RCC 7860 (cell line): ENCODE measurements at places on chromosomes 4 and X.

DNA sequence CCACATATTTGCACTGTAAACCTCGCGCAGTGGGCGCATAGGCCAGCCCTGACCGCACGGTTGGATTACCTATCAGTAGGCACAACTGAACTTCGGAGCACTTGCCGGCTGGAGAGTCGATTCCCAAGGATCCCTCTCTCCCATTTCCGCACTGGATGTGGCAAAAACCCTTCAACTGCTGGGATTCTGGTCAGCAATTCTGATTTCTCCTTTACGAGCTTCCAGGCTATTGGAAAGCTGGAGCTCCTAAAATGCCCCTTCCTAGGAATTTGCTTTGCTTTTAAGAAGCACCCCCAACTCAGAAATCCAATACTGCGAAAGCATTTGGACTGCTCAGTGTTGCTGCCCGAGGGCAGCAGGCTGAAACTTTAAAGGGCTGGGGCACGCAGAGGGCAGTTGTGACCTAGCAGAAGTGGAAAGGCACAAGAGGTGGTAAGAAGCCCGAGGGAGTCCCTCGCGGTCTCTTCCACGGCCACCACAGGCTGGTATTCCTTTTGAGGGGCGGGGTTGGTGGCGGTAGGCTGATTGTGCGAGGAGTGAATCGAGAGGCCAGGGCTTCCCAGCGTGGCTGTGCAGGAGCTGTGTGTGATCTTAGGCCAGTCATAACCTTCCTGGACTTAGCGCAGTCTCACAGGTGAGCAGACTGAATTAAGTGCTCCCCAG lies 1.6 kb downstream of the ZAR1 start:
- DNase-seq: no peak

- no peak for DNase-seq
Measured at GRCh38 chr4:155249016-155249566, 40.7 kb downstream of the NPY2R start.

- no peak for DNase-seq
Measured at GRCh38 chr4:100936661-100937375, 410.5 kb downstream of the PPP3CA start.

DNA sequence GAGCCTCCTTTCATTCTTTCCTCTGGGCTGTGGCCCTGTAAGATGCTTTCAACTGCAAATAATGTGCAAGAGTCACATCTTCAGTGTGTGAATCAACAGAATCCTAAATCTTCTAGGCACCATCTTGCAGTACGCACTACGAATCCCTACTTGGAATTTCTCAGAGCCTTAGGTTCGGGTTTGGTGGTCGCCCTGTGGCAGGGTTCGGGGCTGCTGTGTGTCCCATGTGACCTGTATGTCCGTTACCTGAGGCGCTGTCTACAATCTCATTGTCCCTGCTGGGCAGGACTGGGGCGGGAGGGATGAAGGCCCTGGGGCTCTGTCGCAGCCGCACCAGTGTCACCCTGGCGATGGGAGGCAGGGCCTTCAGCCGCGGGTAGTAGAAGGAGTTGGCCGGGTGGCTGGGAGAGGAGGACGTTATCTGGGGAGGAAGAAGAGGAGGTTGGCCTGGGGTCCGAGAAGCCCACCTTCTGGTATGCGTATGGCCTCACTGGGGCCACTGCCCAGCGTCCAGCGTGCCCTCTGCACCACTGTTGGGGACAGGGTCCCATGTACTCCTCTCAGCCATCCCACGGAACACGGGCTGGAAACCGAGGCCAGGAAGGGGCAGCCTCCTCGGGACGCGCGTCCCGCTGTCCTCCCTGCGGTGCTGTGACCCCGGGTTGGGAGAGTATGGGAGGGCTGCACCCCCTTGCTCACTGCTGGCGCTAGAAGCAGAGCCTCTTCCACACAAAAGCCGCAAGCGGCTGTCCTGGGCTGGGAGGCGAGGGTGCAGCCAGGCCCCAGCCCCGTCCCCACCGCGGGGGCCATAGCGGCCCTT lies 2.0 kb downstream of the SPON2 start:
- no peak for DNase-seq

- no peak for DNase-seq
Measured at GRCh38 chr4:2301225-2301642, 39.3 kb upstream of the MXD4 start.

GRCh38 chrX:8927701-8928100 lies 106.2 kb downstream of the FAM9B start:
- no peak for DNase-seq

GRCh38 chrX:153320555-153321184 lies 897 bp downstream of the PNMA6F start:
- no peak for DNase-seq

- peak; percentile 36 for DNase-seq
Measured at GRCh38 chr4:163161536-163162205, 5.0 kb downstream of the NAF1 start.

DNA sequence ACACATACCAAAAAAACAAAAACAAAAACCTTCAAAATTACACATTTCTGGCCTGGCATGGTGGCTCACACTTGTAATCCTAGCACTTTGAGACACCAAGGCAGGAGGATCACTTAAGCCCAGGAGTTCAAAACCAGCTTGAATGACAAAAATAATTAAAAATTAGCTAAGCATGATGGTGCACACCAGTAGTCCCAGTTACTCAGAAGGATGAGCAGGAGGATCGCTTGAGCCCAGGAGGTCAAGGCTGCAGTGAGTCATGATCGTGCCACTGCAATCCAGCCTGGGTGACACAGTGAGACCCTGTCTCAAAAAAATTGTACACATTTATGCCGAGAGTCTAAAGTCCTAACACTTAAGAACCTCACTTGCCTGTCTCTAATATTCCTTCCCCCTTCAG lies 18.3 kb downstream of the SLC39A8 start:
- peak; percentile 82 for DNase-seq

- DNase-seq: no peak
Measured at GRCh38 chr4:120447774-120448173, 381.1 kb upstream of the MAD2L1 start.

DNA sequence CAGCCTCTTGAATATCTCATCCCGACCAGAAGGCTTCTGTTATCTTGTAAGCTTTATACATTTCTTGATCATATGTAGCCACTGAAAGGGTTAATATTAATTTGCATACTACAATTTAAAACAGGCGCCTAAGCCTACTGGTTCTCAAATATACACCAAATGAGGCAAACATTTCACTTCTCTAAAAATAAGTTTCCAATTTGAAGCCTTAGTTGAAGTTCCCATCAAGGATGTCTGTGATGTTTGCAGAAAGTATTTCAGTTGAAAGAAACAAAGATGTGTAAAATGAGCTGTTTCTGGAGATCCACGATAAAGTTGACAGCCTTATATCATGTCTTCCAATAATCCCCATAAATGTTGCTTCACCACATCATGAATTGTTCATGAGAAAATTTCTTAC lies 70.6 kb downstream of the KIT start:
- DNase-seq: no peak

DNA sequence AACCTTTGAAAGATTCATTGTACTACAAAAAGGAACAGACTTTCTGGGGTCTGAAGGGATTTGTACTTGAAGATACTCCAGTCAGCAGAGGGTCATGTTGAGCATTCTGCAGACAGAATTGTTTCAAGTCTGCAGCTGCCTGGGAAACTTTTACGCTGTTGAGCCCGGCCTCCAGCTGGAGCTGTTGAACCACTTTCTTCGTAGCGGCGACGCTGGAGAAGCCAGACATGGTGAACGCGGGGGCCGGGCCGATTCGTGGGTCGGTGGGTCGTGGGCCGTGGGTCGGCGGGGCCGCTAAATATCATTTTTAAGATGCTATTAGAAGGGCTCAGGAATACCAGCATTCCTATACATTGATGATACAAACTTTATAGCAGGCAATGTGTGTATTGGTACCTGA lies 12.0 kb upstream of the RTL9 start:
- no peak for DNase-seq

- DNase-seq: peak; percentile 85
Measured at GRCh38 chr4:138655985-138656384, 359.6 kb upstream of the NOCT start.

DNA sequence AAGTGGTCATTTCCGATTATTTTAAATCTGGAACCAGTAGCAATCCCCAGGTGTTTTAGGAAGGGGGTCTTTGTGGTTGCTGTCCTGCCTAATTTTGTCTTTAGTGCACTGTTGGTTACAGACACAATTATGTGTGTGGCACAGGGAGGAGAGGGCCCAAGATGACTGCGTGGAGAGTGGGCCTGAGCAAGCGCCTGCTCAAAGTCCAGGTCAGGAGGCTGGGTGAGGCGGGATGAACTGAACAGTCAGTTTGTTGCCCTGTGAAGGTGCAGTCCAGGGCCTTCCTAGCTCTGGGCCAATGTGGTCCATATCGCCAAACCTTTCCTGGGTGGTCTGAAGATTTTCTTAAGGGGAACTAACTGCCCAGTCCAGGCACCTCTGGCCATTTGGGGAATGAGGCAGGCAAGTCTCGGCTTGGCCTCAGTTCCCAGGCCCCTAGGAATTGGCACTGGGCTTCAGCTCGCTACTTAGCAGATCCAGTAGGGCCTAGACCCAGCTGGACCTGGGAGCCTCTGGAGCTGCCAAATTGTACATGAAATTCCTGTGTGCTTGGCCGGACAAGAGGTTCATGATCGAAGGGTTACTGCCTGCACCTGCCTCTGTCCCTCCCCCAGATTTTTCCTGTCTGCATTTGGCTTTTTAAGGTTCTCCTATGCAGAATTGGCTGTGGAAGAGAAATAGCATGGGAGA lies 47.6 kb downstream of the ANAPC4 start:
- no peak for DNase-seq

DNA sequence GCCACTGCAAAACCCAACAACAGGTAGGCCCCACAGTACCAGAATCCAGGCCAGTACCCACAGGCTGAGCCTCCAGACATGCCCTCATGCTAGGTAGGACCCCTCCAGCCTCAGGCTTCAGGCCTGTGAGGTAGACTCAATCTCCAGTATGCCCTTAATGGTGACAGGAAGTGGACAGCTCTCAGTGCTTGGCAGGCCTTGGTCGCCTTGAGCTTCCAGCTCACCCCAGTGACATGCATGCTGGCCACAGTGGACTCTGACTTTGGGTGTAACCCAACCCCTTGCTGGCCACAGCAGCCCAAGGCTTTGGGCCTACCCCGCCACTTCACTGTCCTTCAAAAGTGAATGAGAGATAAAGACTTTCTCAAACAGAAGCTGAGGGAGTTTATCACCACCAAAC lies 324.2 kb downstream of the ANTXR2 start:
- DNase-seq: no peak

DNA sequence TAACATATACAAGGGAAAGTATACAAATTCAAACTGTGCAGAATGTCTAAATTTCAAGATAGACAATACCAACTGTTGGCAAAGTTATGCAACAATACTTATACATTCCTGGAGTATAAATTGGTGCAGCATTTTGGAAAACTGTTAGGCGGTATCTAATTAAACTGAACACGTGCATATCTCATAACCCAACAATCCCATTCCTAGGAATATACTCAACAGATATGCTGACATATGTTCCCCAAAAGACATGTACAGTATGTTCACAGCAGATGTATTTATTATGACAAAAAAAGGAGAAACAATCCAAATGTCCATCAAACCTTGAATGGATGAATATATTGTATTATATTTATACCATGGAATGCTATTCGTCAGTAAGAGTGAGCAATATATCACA lies 16.4 kb upstream of the FAM9B start:
- no peak for DNase-seq

- no peak for DNase-seq
Measured at GRCh38 chr4:40750461-40751258, 905 bp downstream of the NSUN7 start.

GRCh38 chr4:38360201-38360600 lies 303.8 kb upstream of the KLF3 start:
- DNase-seq: no peak

GRCh38 chrX:68115371-68115770 lies 317.9 kb downstream of the OPHN1 start:
- no peak for DNase-seq

- DNase-seq: no peak
Measured at GRCh38 chr4:161655148-161655547, 508.7 kb downstream of the FSTL5 start.

GRCh38 chr4:163815776-163816175 lies 321.3 kb downstream of the TMA16 start:
- DNase-seq: no peak

DNA sequence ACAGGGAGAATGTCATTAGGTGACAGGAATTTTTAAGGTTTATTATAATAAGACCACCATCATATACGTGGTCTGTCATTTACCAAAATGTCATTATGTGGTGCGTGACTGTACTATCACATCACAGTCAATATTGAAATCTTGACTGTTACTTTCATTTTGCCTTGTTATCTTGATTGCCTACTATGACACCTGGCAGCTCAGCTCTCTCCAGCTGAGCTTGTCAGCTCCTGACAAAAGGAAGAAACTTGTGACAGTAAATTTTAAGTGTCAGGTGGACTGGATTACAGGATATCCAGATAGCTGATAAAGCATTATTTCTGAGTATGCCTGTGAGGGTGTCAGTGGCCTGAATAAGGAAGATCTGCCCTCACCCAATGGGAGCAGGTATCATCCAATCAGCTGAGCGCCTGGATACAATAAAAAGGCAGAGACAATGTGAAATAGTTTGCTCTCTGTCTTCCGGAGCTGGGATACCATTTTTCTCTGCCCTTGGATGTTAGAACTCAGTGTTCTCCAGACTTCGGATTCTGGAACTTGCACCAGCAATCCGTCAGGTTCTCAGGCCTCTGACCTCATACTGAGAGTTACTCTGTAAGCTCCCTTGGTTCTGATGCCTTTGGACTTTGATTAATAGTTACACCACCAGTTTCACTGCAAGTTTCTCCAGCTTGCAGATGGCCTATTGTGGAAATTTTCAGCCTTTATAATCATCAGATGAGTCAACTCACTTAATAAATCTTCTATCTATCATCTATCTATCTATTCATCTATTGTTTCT lies 1454.7 kb upstream of the IGFBP7 start:
- no peak for DNase-seq

DNA sequence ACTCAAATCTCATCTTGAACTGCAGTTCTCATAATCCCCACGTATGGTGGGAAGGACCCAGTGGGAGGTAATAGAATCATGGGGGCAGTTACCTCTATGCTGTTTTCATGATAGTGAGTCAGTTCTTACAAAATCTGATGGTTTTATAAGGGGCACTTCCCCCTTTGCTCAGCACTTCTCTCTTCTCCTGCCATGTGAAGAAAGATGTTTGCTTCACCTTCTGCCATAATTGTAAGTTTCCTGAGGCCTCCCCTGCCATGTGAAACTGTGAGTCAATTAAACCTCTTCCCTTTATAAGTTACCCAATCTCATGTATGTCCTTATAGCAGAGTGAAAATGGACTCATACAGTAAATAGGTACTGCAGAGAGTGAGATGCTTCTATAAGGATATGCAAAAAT lies 1050.6 kb upstream of the GRIA3 start:
- no peak for DNase-seq

GRCh38 chr4:76943790-76944189 lies 5.8 kb upstream of the SEPTIN11 start:
- peak; percentile 29 for DNase-seq
